ENCODE measurements at places on chromosomes 5 and 9.
A peak's percentile ranks its signal among the peaks of the same experiment; 100 is the strongest.

GRCh38 chr5:56244627-56245026 is 11.5 kb upstream of the ANKRD55 start:
- no peak for DNase-seq

DNA sequence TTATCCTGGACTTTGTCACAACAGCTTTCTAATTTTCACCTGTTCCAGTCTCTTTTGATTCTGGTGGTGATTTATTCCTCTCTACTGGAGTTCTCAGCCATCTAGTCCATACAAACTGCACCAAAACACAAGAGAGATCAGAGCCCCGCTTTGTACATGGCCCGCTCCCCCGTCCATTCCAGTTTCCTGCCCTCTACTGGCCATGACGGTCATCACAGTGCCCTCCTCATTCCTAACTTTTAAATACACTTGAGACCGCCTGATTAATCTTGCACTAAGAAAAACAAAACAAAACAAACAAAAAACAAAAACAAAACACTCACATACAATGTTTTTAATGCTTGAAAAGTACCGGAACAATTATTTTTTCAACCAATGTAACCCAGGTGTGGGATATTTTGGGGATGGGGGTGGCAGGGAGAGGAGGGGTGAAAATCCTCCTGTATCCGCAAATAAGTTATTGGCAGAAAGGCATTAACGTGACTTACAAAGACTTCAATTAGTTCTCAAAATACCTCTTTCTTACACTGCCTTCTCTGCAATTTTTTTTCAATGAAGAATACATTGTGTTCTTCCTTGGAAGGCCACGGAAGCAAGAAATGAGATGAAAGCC is 84.8 kb upstream of the PAM start:
- peak; percentile 41 for DNase-seq

DNA sequence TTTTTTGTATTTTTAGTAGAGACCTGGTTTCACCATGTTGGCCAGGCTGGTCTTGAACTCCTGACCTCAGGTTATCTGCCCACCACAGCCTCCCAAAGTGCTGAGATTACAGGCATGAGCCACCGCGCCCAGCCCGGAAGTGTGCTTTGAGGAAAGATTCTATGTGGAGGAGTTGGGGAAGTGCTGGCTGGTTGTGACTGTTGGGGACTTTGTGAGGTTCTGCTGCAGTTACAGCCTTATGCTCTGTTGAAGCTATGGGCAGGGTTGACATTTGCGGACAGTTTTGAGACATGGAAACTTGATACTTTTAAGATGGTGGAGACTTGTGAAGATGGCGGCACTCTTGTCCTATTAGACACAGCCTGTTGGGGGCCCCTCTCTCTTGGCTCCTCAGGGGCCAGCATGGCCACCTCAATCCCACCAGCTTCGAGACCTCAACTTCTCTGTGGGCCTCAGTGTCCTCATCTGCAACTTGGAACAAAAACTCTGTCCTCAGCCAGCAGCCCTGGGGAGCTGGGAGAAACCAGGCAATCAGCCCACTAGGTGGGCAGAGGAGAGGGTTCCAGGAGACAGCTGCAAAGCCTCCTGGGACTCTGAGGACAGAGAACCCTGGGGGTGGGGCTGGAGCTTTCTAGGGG is 24.9 kb downstream of the C9orf50 start:
- DNase-seq = no peak

DNA sequence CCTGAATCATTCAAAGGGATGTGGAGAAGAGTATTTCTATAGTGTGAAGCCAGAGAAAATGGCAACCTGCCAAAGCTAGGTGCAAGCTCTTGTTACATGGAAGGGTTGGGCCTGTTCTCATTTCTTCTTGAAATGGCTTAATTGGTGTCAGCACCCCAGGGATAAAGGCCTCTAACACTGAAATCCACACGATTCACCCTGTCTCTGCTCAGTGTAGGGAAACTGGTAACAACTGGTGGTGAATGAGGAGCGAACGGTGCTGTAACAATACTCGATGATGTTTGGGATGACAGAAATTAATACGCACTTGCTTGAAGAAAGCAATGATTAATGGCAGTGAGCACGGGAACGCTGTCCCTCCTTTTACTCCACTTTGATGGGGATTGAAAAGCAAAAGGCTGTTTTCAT is 16.2 kb downstream of the PBX3 start:
- peak; percentile 29 for DNase-seq

GRCh38 chr5:159424123-159424522 is 93.8 kb upstream of the IL12B start:
- no peak for DNase-seq
